Anterior cingulate cortex (tissue), 58 donors: ENCODE measurements at places on chromosomes 16 and 17.
A peak's percentile ranks its signal among the peaks of the same experiment; 100 is the strongest.

GRCh38 chr17:42363231-42363630 is 25.0 kb downstream of the STAT3 start:
- DNase-seq, result no peak

GRCh38 chr16:51382211-51382610 is 231.1 kb upstream of the SALL1 start:
- DNase-seq, result no peak

GRCh38 chr16:49281843-49282642 is 405 bp upstream of the CBLN1 start:
- peak; percentile 15 for DNase-seq

GRCh38 chr16:23931199-23931598 is 95.4 kb downstream of the PRKCB start:
- no peak for DNase-seq

DNA sequence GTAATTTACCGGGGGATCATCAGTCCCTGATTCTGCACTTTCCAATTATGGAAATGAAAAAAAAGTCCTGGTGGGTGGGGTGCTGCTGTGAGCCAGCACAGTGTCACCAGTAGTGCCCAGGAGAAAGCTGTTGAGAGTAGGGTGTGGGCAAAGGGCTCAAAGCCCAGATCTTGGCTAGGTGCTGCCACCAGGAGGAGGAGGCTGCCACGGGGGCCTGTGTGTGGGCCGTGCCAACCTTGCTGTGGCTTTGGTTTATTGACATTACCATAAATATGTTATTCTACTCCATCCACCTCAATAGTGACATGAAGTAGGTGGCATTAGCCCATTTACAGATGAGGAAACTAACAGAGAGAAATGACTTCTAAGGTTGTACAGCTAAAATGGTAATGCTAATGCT is 6.7 kb upstream of the PRPSAP2 start:
- DNase-seq, result no peak

GRCh38 chr16:51868631-51869030 is 678.3 kb downstream of the TOX3 start:
- no peak for DNase-seq

GRCh38 chr17:48055531-48056245 is 7.5 kb downstream of the NFE2L1 start:
- DNase-seq, result no peak

- no peak for DNase-seq
Observed at GRCh38 chr16:76946879-76947278, 244.1 kb upstream of the MON1B start.

DNA sequence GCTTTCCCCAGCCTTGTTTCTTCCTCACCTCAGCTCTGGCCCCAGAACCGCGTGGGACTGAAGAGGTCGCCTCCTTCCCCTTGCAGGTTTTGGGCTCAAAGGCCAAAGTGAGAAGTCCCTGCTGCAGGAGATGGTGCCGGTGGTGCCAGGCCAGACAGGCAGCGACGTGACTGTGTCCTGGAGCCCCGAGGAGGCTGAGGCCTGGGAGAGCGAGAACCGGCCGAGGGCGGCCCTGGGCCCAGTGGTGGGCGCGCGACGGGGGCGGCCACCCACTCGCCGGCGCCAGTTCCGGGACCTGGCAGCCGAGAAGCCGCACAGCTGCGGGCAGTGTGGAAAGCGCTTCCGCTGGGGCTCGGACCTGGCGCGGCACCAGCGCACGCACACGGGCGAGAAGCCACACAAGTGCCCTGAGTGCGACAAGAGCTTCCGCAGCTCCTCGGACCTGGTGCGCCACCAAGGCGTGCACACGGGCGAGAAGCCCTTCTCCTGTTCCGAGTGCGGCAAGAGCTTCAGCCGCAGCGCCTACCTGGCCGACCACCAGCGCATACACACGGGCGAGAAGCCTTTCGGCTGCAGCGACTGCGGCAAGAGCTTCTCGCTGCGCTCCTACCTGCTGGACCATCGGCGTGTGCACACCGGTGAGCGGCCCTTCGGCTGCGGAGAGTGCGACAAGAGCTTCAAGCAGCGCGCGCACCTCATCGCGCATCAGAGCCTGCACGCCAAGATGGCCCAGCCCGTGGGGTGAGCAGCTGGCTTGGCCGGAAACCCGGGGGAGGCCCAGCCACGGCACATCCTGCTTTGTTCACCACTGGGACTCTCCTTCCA is 6.0 kb downstream of the ZNF213 start:
- no peak for DNase-seq

DNA sequence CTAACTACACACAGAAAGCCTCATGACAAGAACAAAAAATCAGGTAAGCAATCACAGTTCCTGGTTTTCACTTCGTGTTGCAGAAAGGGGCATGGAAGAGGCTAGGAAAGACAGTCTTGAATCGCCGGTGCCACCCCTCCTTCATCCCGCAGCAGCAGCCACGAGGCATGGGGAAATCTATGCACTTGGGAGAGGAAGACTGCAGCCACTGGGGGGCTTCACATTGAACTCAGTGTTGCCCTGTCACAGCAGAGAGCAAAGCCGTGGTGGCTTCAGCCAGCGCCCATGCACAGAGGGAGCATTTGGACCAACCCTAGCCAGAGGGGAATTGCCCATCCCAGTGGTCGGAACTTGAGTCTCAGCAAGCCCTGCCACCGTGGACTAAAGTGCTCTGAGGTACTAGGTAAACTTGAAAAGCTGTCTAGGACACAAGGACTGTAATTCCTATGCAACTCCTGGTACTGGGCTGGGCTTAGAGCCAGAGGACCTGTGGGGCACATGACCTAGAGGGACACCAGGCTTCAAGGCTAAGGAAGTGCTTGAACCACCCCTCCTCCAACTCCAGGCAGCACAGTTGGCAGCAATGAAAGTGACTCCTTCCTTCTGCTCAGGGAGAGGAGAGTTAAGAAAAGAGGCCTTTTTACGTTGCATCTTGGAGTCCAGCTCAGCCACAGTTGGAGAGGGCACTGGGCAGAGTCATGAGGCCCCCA is 35.2 kb upstream of the ATP2C2 start:
- no peak for DNase-seq

DNA sequence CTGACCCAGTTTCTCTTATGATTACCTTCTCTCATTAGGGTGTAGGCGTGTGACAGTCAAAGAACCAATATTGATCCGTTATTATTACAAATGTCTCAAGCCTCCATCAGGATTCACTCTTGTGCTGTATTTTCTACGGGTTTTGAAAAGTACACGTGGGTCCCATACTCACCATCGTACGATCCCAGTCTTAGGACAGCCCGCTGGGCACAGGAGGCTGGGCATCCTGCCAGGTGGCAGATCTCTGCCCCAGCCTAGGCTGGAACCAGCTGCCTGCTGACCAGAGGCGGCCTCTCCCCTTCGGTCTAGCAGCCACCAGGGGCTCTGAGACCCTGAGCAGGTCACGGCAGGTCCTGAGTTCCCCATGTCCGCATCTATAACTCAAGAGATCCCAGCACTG is 2.0 kb upstream of the METRNL start:
- no peak for DNase-seq

DNA sequence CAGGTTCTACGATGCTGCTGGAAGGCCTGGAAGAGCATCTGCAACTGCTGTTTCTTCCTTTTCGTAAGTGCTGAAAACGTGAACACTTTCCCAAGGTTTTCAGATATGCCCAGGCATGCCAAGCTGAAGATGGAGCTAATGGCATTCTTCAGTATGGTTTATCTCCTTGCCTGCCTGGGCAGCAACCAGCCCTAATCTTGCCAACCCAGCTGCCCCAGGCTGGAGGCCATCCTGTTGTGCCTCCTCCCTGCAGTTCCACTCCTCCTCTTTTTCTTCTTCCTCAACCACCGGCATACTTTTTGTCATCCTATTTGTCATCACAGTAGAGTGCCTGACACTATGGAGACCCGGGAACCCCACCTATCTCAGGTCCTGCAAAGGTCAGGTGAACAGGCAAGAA is 1849.3 kb downstream of the TP53TG3F start:
- no peak for DNase-seq

DNA sequence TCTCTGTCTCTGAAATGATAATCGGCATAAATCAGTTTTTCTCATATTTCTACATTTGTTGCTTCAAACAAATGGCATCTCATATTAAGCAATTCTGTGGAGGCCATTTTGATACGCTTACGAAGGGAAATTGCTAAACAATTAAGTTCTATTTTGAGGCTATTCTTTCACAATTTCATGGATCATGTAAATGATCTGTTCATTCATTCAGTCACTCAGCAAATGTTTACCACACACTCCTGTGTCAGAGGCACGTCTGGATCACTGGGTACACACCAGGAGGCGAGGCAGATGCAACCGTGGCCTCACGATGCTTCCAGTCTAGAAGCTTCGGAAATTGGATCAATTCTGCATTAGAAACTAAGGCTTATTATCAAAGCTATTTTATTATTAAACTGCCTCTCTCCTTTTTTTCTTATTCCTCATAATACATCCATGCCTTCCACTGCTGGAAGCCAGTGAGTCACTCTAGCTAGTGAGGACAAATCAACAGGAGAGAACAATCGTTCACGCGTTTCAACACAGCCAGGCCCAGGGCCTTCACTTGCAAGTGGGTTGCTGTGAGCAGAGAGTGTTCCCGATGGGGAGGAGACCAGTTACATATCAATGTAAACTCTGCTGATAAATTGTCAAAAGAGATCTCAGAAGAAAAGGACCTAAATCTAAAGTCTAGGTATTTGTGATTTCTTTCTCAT is 11.3 kb upstream of the SLC39A11 start:
- DNase-seq, result no peak

- DNase-seq, result no peak
Observed at GRCh38 chr16:58654560-58655214, 25.1 kb upstream of the CNOT1 start.

- no peak for DNase-seq
Observed at GRCh38 chr16:17964196-17964595, 372.3 kb downstream of the NPIPA8 start.

DNA sequence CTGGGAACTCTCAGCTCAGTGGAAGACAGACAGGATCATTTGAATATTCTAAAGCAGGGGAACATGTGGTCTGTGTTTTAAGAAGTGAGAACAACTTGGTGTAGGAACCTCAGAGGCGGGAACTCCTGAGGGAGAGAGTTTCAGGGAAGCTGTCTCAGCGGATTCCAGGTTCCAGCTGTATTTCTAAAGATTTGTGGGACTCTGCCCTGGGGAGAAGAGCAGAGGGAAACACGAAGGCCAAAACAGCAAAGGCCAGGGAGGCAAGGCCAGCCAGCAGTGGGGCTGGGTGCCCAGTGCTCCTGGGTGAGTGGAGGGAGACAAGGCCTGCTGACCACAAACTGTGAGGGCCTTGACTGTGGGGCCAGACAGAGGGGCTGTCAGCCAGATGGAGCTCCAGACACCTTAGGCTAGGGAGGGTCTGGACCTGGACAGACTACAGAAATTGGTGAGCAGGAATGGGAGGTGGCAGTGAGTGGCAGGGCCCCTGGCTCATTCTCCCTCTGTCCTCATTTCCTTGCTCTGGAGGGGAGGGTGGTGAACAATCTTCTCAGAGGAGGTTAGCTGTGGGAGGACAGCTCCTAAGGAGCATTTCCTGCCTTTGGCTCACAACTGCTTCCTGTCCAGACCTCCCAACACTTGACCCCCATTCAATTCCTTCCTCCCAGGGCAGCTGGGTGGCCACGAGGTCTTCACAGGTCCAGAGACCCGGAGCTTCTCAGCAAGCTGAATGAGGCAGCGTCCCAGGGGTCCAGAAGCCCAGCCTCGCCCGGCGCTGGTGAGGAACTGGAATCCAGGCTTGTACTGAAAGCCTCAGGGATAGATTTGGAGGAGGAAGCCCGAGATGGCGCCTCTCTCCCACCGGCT is 21.0 kb upstream of the FZD2 start:
- no peak for DNase-seq

- DNase-seq, result no peak
Observed at GRCh38 chr17:17924857-17925250, 47.3 kb downstream of the TOM1L2 start.

DNA sequence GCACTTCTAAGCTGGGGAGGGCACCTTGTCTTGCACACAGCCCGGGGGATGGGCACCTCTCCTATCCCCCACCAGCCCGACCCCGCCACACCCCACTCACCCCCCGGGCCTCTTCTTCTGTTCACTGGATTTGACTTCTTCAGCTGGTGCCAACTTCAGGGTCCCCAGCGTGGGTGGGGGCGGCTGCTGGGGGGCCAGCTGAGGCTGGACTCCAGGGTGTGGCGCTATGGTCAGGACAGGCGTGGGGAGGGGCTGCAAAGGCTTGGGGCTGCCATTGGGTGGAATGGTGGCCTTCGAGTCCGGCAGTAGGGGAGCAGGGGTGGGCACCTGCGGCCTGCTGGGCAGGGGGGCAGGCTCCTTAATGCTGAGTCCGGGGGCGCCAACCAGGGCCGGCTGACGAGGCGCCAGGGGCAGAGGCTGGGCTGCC is 6.1 kb downstream of the MNT start:
- DNase-seq, result no peak

- DNase-seq, result no peak
Observed at GRCh38 chr16:85222155-85222863, 110.0 kb upstream of the CIBAR2 start.

DNA sequence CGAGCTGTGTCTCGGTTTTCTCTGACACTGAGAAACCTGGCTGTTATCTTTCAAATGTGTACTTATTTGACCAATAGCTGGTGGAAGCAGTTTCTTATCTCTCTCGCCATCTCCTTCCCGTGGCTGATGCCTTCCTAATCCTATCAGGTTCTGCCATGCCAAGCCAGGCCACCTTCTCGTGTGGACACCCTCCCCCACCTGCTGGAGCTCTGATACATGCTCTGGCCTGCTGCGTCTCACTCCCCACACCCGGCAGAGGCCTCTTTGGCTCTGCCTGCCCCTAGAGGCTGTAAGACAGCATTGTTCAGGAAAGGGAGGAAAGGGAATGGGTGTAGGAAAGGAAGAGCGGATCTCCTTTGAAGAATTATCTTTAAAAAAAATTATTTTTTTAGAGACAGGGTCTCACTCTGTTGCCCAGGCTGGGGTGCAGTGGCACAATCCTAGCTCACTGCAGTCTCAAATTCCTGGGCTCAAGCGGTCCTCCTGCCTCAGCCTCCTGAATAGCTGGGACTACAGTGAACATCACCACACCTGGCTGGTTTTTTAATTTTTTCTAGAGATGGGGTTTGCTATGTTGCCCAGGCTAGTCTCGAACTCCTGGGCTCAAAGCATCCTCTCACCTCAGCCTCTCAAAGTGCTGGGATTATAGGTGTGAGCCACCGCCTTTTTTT is 7.5 kb upstream of the ARMC5 start:
- no peak for DNase-seq

DNA sequence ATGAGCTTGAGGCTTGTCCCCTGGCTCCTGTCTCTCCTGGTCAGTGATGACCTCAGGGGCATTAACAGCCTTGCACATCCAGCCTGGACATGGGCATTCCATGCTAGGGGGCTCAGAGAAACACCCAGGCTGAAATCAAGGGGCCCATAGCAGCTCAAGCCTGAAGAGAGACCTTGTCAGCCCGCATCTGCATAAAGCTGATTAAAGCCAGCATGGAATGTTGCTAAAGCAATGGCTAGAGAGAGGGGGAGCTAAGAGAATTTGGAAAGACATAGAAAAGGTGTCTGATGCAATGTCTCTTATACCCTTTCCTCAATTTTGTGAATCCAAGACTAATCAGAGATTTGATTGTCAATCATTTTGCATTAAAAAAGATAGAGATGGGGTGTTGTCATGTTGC is 51.4 kb upstream of the WSCD1 start:
- no peak for DNase-seq

GRCh38 chr17:45867702-45868101 is 23.0 kb downstream of the SPPL2C start:
- no peak for DNase-seq

- no peak for DNase-seq
Observed at GRCh38 chr16:5072334-5073278, 963 bp downstream of the ALG1 start.
